BJ (cell line): ENCODE measurements at places on chromosomes 5 and 9. TPM values are rescaled to one million over a fixed set of nuclear protein-coding genes. Genes with fewer than 3 reads are reported as not detected.

DNA sequence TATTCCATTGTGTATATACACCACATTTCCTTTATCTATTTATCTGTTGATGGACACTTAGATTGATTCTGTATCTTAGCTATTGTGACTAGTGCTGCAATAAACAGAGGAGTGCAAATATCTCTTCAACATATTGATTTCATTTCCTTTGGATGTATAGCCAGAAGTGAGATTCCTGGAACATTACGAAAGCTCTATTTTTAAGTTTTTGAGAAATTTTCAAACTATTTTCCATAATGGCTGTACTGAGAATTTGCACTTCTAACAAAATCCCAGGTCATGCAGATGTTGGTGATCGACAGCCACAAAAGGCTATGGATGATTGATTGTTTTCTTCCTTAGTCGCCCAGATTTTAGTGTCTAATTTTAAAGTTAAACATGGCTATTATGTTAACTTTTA is 132.7 kb upstream of the MTAP start:
- DNase-seq, result no peak

DNA sequence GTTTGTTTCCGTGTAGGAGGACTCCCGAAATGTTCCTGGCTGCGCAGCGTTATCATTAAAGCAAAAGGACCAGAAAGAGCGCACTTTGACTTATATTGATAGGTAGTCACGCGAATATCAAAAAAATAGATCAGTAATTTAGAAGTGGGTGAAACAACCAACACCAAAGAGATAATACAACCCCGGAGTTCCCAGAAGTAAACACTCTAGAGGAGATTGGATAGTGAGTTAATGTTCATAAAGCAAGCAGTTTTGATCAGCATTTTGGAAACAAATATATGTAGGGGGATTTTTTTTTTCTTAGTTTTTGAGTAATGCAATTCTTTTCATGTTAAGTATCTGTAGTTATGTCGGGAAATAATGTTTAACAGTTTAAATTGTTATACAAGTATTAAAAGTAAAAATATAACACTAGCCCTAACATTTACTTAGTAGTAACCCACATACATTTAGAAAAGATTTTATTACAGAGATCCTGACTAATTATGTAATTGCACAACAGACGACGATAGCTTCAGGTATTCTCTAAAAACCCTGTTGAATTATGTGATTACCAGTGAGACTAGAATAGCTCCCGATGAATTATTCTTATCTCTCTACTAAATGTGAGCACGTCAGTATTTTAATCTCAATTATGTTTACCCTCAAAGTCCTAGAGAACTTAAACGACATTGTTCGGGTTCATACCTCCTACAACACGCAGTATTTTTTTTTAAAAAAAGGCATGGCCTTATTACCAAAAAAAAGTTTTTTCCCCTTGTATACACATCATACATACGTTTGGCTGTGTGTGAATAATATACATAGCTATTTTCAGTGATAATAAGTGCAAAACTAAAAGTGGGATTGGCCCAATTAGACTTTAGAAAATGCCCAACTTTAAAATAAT is 9.4 kb upstream of the NFIB start:
- no peak for DNase-seq

DNA sequence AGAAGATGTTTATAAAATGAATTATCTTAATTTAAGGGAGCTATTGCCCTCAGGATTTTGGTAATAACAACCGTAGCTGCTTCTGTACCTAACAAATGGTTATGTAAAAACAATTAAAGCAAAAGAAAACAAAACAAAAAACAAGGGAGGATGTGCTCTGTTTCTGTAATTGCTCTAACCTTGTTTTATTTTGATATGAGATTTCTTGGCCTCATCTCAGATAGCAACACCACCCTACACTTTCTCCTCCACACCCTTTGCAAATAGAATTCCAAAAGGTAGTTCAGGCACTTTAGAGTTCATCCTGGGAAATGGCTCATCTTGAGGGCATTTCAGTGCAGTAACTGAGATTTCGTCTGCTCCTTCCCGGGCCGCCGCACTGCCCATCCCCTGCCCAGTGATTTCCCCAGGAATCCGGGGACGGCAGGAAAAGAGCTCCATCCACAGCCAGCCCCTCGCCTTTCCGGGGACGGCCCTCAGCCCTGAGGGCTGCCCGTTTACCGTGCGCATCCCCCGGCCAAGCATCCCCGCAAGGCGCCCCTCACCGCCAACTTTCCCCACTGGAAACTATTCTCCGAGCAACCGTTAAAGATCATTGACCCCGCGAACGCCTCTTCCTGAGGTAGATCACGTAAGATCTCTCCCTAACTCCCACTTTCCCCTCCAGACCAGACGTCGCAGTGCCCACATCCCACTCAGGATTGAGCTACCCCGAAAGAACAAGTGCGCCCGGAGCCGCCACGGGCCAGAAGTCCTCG is 1.2 kb downstream of the FNBP1 start:
- DNase-seq, result no peak

Gene PKD2L2
- 0.02 TPM in 1 of 2 replicates, not detected in the other for polyA plus RNA-seq

DNA sequence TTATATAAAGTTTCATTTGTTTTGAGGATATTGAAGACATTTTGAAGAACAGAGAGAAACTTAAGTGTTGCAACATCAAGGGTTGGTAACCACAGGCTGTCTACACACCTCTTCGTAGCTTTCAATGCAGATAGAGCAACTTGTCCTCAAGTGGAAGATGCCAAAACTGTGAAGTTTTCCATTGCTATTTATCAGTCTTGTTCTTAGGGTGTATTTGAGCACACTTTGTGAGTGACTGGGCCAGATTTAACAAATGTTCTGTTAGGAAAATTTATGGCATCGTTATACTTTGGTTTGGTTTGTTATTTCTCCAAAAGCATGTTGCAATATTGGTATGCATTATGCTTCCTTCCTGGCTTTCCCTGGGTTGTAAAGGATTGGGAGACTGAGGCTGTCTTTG is 31.6 kb downstream of the NNT start:
- no peak for DNase-seq

Gene GLRA1
- polyA plus RNA-seq, result not detected in 2 replicates

Gene PCDHGA4
- polyA plus RNA-seq, result 3.0 and 4.0 TPM in 2 replicates

GRCh38 chr5:139268364-139269202 is 25.0 kb upstream of the MATR3 start:
- no peak for DNase-seq

GRCh38 chr9:73667749-73668148 is 516.1 kb downstream of the ANXA1 start:
- no peak for DNase-seq
